Renal cortical epithelial cell (primary cell): ENCODE measurements at places on chromosomes 3 and 15.
A peak's percentile ranks its signal among the peaks of the same experiment; 100 is the strongest.

DNA sequence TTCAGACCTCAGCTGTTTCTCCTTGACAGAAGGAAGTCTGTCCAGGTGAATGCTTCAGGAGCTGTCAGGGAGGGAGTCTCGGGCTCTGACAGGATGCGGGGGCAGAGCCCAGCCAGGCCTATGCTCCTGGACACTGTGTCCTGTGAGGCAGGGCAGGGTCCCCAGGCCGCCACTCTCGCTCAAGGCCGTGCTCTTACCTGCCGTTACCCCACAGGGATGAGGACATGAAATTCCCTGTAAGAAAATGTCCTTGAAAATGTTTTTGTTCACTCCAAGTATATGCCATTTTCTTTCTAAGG lies 63.9 kb downstream of the BOC start:
- DNase-seq, result no peak

GRCh38 chr3:170044271-170044670 lies 6.5 kb downstream of the GPR160 start:
- no peak for DNase-seq

DNA sequence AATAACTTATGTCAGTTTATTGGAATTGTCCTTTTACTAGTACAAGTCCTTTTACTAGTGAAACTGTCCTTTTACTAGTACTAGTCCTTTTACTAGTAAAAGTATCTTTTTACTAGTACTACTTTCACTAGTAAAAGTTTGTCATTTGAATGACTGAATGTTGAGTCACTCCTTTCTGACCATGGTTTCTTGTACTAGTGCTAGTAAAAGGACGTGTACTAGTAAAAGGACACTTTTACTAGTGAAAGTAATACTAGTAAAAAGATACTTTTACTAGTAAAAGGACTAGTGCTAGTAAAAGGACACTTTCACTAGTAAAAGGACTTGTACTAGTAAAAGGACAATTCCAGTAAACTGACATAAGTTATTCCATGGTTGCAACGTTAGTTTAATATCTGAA lies 96.3 kb downstream of the ZMAT3 start:
- no peak for DNase-seq

GRCh38 chr3:95476534-95476933 lies 1337.9 kb upstream of the EPHA6 start:
- DNase-seq, result no peak

GRCh38 chr15:36738817-36739216 lies 159.4 kb downstream of the CDIN1 start:
- no peak for DNase-seq

DNA sequence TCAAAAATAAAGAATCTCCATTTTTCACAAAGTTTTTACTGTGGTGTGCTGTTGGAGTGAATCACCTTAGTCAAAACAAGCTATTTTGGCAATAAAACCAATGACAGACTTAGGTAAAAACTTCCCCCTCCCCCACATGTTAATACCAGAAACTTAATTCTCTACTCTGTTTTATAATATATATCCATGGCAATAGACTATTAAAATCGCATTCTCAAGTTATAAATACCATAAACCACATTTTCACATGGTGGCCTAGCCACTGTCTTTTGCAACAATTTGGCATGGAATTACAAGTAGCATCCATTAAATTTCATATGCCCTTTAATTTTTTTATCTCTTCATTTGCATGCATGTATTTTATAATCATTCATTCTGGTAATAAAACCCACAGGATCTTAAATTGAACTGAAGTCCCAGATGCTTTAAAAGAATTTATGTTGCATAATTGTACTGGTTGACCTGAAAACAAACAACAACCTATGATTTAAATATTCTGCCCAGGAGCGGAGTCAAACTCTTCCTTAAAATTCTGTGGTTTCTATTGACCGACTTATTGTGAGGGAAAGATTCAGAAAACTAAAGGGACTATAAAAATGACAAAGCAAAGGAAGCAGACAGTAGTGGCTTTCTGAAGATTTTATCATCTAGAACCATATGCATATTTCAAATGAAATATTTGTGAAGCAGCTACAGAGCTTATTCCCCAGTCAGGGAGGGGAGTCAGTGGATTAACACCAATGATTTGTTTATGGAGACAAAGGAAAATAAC lies 229.0 kb upstream of the TBL1XR1 start:
- DNase-seq, result no peak

DNA sequence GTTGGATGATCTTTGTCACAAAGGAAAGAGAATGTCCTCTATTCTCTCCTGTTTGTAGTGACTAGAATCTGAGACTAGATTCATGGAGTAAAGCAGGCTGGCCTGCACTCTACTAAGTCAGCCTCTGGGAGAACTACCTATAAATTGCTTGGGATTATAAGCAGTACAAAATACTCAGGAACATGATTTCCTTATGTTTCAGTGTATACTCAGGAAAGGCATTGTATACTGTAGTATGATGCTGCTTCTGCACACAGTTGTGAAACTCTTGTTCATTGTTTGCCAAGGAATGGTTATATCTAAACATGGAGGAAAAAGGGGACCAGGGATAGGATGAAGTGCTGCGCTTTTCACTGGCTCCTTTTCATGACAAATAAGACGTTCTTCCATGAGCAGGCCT lies 49.2 kb downstream of the OXSR1 start:
- no peak for DNase-seq

DNA sequence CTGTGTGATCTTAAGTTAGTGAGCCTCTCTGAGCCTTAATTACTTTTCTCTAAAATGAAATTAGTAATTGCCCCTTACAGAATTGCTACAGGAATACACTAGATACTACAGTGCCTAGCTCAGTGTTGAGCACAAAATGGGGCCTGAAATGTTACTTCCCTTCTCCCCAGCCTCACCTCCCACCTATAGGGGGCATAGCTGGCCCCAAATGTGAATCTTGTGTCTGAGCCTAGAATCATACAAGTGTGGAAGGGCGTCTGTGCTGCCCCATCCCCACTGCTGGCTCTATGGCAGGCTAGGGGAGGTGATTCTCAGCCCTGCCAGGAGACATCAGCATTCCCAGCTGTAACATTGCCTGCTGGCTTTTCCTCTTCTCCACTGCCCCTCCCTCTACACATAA lies 42.7 kb downstream of the IFT122 start:
- no peak for DNase-seq

GRCh38 chr3:12427551-12427950 lies 56.7 kb upstream of the TSEN2 start:
- no peak for DNase-seq

GRCh38 chr3:65593780-65594752 lies 444.7 kb downstream of the MAGI1 start:
- DNase-seq, result no peak

GRCh38 chr15:41401904-41402267 lies 410 bp downstream of the NDUFAF1 start:
- DNase-seq, result no peak

DNA sequence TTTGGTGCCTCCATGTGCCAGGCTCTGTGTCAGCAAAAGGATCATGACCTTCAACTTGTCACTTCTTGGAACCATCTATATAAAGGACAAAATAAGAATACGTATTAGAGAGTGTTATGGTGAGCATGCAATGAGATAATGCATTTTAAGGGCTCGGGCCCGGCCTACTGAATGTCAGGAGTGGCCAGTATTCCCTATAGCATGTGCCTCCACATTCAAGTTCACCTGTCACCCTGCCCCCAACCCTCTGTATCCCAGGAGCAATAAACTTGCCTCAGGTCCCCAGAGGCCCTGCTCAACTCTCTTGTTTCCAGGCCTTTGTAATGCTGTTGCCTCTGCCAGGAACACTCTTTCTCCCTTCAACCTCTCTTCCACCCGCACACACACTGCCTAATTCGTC lies 90.2 kb upstream of the SLC6A11 start:
- DNase-seq, result no peak

GRCh38 chr15:67013696-67014095 lies 51.7 kb upstream of the SMAD3 start:
- peak; percentile 43 for DNase-seq

- peak; percentile 64 for DNase-seq
Observed at GRCh38 chr3:71063773-71064290, 519.7 kb downstream of the FOXP1 start.

DNA sequence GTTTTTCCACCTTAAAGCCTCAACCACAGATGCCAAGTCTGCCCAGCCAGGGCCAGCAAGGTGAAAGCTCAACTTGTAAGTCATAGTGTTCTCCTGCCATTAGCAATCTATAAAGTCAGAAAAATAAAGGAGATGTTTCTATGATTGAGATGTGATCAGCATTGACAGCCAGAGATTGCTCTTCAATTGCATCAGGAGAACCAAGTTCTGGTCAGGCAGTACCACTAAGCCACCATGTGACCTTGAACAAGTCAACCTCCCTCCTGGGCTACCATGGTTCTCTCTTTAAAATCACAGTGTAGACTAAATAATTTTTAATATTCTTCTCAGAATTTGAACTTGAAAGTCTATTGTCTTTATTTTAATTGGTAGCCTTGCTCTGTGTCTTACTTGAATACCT lies 220.3 kb upstream of the HES1 start:
- no peak for DNase-seq

- DNase-seq, result peak; percentile 26
Observed at GRCh38 chr3:60055765-60056164, 1005.9 kb upstream of the CFAP20DC start.

GRCh38 chr3:84292128-84292527 lies 666.7 kb upstream of the CADM2 start:
- DNase-seq, result no peak

DNA sequence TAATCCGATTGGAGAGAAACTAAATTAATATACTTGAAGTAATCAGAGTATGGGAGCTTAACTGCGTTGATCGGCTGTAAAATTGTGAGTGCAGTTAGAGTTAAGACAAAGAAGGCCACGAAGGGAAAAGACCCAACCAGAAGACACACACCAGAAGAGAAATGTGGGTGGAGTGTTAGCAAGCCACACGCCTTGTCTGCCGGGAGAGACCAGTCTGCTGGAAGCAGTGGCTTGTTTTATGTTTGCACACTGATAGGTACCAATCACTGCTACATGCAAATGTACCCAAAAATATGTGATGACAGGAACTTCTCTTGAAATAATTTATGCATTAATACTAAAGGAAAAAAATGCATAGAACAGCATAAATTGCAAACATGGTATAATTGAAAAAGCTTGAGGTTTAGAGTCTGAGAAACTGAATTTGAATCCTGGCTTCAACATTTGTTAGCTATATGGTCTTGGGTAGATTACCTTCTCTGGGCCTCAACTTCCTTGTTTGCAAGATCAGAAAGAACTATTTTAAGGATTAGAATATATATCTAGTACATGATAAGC lies 23.1 kb downstream of the EEFSEC start:
- DNase-seq, result no peak

DNA sequence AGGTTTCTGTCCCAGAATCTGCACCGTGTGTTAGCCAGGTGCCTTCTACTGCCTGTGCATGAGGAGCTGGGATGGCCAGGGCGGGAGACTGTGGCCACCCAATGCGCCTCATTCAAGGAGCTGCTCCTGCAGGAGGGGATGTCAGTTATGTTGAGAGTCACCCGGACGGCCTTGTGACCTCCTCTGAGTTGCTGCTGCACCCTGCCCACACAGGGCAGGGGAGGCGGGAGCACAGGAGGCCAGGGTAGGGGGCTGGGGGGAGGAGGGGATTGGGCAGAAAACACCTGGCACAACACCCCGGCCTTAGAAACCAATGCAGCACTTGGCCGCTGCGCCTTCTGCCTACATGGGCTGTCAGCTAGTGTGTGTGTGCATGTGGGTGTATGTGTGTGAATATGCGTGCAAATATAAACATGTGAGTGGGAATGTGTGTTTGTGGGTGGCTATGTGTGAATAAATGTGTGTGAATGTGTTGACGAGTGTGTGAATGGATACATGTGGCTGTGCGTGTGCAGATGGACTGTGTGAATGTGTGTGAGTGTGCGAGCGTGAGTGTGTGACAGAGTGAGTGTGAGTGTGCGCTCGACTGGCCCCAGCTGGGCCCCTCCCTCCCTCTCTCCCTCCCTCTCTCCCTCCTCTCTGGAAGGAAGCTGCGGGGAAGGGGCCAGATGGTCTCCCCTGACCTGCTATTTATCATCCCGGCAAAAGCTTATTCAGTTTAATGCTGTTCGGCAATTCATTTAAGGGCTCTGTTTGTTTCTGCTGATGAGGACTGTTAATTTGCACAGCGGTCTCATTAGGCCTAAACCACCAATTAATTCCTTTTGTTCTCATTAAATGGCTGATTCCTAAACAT lies 106.9 kb downstream of the TLE3 start:
- DNase-seq, result no peak

DNA sequence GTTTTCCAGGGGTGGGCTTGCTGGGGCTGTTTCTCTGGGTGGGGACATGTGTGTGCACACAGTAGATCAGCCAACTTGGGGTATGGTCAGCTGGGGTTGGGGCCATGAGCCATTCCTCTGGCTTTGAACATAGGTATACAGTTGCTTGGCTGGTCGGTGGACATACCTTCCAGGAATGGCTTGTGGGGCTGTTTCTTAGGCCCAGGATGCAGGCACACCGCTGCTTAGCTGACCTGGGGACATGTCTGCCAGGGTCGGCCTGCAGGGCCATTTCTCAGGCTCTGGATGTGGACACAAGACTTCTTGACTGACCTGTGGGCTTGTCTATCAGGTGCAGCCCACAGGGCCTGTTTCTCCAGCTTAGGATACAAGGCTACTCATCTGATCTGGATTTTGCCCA lies 130.6 kb downstream of the DOCK3 start:
- no peak for DNase-seq

- DNase-seq, result no peak
Observed at GRCh38 chr3:124992041-124992440, 57.5 kb upstream of the MUC13 start.

- DNase-seq, result no peak
Observed at GRCh38 chr15:50546566-50546965, at the start of gene USP50. Gene USP50 (minus strand): TSS chr15:50546666. CDS start chr15:50546525, 141 bp downstream.

- DNase-seq, result no peak
Observed at GRCh38 chr3:178297199-178297598, 239.0 kb upstream of the KCNMB2 start.

DNA sequence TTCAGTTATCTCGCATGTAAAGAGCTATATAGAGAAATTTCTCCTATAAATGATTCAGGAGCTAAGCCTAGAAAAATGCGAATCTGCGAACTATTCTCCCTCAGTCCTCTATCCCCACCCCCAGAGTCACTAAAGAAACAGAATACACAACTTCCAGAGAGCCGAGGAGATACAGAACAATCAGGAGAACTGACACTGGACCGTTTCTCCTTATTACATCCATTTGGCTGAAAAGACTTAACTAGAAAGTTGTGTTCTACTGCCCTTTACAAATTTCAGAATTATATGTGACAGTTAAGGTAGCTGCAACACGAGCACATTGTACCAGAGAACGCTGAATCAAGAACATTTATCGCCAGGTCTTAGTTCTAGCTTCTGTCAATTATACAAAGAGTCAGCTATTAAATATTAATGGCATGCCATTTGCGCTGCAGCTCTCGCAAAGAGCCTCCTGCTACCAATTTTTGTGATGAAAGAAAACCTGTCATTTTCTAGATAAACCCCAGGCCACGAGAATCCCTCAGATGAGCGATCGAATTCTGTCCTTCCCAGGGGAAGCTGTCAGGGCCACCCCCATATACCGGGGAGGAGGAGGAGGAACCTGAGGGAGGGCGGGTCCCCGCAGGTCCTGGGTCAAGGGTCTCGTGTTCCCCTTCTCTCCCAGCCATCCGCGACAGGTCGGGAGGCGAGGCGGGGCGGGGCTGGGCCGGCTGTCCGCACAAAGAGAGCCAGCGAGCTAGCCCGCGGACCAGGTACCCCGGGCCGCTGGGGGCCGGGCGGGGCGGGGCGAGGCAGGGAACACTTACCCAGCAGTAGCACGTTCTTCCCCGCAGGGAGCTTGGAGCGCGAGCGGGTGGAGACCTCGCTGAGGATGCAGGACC lies 878 bp downstream of the DYNC1LI1 start:
- DNase-seq, result peak; percentile 51

GRCh38 chr3:11290743-11291680 lies 18.8 kb downstream of the ATG7 start:
- no peak for DNase-seq
